Astrocyte (in vitro differentiated cells and primary cell): ENCODE measurements at places on chromosomes 5 and 9. TPM values are rescaled to one million over a fixed set of nuclear protein-coding genes. Genes with fewer than 3 reads are reported as not detected.

Gene PDZD2
- total RNA-seq, result 6.5 and 10.3 TPM in 2 replicates

Gene TMC1
- 0.10 TPM in 1 of 2 replicates, not detected in the other for total RNA-seq

Gene CATSPER3
- total RNA-seq, result 0.26 and 0.39 TPM in 2 replicates

Gene TAF11L10
- not detected in 2 replicates for total RNA-seq

Gene TRIM36
- 4.4 and 5.9 TPM in 2 replicates for total RNA-seq

Gene HACD4
- 1.9 and 2.1 TPM in 2 replicates for total RNA-seq
